Hematopoietic multipotent progenitor cell treated with erythropoietin and hydrocortisone succinate and interleukin-3 and kit ligand, for 6 days (in vitro differentiated cells): ENCODE measurements at places on chromosomes 6 and 20.

- no peak for DNase-seq
Measured at GRCh38 chr20:1081891-1082290, 36.5 kb upstream of the PSMF1 start.

DNA sequence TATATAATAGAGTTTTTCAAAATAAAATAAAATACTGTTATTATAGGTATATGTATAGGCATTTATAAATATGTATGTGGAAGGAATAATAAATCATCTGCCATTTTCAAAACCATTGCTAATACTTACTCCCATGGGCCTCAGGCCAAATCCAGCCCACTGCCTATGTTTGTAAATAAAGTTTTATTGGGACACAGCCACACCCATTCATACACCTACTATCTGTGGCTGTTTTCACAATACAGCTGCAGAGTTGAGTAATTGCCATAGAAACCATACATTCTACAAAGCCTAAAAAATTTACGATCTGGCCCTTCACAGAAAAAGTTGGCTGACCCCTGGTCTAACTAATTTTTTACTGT lies 9.5 kb downstream of the ALDH5A1 start:
- DNase-seq: no peak

DNA sequence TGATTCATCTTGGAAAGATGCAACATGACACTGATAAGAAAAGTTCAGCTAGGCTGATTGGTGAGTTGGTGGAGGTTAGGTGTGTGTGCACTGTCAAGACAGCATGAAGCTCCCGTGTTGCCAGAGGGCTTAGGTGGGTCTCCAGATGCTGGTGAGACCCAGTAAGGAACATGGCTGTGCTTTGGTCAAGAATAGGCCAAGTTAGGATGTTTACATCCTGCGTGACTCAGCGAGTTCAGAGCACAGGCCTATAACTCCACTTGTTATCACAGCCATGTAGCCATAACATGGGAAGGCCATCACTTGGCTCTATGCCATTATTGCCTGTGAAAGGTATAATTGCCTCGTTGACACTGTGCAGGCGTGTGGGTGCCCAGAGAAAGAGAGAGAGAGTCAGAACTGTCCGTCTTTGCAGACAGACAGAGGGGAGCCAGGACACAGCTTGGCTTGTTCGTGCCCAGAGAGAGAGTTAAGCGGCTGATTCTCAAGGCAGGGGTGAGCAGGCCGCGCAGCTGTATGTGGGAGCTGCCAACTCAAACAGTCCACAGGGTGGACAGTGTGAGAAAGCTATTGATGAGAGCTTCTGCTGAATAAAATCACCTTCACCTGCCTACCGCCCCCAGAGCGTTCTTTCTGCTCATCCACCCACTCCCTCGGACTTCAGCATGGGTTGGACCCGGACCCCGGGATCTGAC lies 43.5 kb downstream of the OR2B6 start:
- no peak for DNase-seq

- DNase-seq: no peak
Measured at GRCh38 chr20:63829603-63829944, 1.5 kb downstream of the ZBTB46 start.

DNA sequence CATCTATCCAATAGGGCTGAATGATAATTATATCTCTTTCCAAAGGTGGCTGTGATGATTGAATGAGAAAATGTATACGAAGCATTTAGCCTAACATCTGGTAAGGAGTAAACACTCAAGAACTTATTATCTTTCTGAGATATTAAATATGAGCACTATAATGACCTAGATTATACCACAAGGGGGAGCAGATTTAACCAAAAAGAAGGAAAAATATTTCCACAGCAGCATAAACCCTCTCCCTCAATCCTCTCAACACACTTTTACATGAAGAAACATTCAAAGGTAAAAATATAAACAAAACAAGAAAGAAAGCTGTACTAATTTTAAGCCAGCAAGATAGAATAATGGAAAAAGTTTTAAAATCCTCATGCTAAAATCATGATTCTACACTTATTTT lies 68.4 kb downstream of the SHPRH start:
- DNase-seq: peak; percentile 44

GRCh38 chr6:168915242-168915641 lies 338.4 kb downstream of the THBS2 start:
- DNase-seq: no peak

GRCh38 chr6:34053721-34054120 lies 92.2 kb downstream of the GRM4 start:
- no peak for DNase-seq

DNA sequence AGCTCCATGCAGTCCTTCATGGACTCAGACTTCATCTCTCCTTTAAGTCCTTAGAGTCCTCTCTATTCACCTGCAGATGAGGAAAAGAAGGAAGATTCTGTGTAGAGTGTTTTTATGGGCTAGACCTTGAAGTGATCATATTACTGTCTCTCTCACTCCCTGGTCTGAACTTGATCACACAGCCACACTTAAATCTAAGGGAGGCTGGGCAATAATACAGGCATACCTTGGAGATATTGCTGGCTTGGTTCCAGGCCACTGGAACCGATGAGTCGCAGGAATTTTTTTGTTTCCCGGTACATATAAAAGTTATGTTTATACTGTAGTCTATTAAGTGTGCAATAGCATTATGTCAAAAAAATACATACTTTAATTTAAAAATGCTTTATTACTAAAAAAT lies 59.2 kb upstream of the FOXO3 start:
- DNase-seq: no peak

GRCh38 chr6:23106951-23107350 lies 537.6 kb downstream of the HDGFL1 start:
- DNase-seq: no peak

DNA sequence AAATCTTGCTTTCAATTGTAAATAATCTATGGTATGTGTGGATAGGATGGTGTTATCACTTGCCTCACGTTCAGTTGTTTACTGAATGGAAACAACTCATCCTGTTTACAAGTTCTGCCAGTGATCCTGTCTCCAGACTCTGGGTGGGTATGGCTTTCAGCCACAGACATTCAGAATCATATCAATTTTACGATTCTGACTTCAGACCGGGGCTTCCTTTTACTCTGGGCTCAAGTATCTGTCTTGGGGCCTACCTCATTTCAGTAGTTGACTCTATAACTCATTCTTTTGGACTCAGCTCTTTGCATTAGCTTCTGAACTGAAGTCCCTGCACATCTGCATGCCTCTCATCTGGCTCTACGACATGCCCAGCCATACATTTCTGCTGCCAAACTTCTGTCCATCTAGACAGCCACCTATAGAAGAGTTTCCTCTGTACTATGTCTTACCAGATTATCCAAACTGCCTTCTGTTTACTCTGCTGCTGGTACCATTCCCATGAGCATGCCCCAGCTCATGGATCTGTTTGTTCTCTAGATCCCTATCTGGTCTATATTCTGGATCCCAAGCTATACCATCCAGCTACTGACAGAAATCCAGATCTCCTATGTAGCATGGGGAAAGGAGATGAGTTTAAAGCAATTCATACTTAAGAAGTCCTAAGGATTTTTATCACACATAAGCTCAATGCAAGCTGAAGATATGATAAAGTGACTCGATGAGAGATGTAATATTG lies 34.3 kb downstream of the FYN start:
- no peak for DNase-seq
